Activated T-cell treated with anti-CD3 and anti-CD28 coated beads for 48 hours (primary cell): ENCODE measurements at places on chromosomes 11 and 22.

DNA sequence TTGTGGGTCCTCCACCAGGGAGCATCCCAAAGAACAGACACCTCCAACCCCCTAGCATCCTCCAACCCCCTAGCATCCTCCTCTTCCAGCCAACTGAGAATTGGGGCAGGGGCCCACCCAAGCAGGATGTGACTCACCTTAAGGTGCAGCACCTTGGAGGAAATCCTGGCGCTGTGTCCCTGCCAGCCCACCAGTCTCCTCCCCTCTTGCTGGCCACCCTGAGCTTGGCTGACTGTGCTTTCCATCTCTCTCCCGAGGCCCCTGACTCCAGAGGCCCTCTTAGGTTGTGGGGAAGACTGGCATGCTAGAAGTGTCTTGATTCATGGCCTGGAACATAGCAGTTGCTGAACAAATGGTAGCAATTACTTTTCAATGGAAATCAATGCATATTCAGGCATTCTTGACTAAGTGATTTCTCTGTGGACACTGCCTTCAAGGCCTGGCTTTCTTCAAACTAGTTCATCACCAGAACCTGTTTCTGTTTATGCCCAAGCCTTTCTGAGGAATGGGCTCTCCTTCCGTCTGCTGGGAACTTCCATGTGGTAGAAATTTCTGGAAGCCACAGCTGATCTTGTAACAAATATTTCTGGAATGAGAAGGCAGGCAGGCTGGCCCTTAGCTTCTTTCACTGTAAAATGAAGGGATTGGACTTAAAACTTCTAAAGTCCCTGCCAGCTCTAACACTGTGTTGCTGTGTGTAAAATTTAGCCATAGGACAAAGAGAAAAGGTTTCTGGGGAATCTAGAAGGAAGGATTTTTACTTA lies 60.5 kb downstream of the CEP164 start:
- DNase-seq: no peak

GRCh38 chr22:35539910-35540594 lies 579 bp upstream of the RASD2 start:
- peak; percentile 66 for DNase-seq

GRCh38 chr22:25749420-25750169 lies 7.6 kb downstream of the MYO18B start:
- DNase-seq: peak; percentile 44

DNA sequence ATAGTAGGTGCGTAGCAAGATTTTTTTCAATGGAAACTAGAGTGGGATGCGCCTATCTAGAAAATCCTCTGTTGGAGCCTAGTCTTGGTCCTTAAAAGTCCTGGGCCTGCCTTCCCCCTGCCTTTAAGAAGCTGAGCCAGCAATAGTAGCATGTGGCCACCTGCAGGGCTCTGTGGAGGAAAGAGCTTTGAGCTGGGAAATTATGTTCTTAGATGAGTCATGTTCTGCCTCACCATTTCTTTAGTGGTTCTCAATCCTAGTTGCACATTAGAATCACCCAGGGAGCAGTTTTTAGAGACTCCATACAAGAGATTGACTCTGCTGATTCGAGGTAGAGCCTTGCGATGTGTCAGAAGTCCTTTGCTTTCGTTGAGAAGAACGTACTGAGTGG lies 133.5 kb downstream of the COMMD9 start:
- DNase-seq: no peak

- DNase-seq: no peak
Observed at GRCh38 chr22:23897320-23897719, 3.1 kb downstream of the MIF start.

DNA sequence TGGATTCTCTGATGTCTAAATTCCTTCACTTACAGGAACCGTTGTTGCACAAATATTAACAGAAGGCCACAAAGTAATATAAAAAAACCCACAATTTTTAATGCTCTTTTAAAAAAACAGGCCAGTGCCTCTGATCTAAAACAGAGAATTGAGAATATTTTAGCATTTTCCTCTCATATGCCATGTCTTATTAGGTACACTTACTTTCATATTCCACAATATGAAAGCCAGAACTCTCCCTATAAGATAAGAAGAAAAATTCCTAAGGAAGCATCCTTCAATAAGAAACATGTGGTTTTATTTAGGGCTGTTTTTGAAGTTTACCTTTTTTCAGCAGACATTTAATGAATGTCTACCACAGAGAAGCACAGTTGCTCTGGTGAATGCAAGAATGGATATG lies 214.5 kb downstream of the FAT3 start:
- no peak for DNase-seq

DNA sequence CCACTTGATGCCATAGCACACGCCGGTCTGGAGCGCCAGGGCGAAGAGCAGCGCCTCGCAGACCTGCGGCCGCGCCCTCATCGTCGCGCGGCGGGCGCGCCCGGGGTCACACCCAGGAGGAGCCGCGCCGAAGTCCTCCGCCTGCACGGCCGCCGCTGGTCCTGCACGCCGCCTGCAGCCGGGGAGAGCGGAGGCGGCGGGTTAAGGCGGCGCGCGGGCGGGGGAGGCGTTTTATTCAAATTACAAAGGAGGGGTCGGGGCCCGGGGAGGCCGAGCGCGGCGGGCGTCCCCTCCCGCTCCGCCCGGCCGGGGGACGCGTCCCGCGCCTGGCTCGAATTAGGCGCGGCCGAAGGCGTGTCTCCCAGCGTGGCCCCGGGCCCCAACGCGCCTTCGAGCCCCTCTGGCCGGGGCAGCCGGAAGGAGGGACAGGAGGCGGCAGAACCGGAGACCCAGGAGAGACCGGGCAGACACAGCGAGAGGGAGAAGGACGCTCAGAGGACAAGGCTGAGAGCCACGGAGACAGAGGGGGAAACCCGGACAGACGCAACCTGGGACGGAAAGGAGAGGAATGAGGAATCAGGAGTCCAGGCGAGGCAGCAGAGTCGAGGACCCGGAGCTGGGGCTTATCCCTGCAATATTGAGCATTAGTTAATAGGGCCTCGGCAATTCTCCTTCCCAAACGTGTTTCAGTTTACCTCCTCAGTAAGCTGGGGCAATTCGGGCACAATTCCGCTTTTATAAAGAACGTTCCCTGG lies at the start of gene WNT11:
TSS of gene WNT11 (minus strand) at position 176 of the 755 bp plus-strand sequence. CDS start at position 81, 95 bp downstream.
- DNase-seq: no peak

- DNase-seq: no peak
Observed at GRCh38 chr22:33427461-33427860, 369.3 kb upstream of the SYN3 start.

DNA sequence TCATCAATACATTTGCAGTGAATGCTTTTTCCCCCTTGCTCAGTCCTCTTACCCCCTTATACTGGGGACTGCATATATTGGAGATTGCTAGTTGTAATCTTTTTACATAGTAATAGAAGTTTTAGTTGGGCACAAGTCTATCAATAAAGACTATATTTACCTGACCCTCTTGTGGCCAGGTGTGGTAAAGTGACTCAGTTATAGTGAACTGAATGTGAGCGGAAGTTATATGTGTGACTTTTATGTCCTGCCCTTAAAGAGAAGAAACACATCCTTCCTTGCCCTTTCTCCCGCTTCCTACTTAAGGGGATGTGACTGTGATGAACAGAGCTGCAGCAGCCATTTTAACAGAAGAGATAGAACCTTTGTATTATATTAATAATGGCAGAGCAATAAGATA lies 362.0 kb downstream of the METTL15 start:
- no peak for DNase-seq

- no peak for DNase-seq
Observed at GRCh38 chr11:9210922-9211320, 54.2 kb downstream of the DENND5A start.

DNA sequence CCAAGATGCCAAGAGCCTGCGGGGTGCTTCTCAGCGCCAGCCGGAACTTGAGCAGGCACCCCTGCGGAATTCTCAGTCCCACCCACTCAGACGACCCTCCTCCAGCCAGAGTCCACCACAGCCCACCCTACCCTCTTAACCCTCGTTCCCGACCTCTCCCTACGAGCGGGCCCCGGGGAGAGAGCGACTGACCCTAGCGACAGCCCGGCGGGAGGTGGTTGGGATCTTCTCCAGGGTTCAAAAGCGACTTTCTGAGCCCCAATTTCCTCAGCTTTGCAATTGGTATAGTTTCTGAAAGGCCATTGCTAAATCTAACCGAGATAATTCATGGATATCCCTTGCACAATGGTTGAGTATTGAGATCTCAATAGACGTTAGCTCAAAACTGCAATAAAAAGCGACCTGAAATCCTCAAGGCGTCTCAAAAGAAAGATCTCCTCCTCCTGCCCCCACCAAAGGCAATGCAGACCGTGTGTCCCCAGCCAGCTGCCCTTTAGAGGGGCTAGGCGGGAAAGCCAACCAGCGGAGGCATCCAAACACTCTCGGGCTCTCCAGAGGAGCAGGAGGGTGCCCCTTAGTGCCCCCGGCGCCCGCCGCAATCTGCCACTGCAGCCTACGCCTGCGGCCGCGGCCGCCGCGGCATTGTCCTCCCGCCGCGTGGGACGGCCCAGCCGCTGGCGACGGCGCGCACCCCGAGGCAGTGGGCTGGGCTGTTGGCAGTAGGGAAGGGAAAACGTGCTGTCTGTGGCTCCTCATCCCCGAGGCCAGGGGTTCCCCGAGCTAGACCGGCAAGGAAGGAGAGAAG lies 1.5 kb upstream of the SLC6A5 start:
- no peak for DNase-seq

DNA sequence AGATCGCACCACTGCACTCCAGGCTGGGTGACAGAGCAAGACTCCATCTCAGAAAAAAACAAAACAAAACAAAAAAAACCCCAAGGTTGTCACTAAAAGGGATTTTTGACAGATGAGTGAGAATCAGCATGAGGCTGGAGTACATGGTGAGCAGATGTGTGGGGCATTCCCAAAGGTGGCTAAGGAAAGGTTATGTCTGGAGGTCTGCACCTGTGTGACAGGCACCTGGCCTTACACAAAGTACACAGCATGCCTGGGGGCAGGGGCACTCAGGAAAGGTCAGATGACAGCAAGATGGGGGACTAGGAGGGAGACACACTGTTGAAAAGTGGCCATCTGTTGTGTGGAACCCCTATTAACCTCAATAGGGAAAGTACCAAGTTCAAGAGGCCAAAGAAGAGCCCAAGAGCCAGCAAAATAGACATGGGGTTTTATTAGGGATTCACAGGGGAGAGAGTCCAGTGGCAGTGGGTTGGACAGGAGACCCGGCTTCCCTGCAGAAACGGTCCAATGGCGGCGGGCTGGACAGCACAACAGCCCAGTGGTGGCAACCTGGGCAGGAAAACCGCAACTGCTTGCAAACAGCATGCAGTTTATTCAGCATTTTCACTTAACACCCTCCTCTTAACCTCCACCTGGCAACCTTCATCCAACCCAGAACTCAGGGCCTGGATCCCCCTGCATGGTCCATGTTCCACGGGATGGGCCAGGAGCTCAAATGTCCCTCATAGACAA lies 101.1 kb downstream of the MICAL2 start:
- DNase-seq: no peak

DNA sequence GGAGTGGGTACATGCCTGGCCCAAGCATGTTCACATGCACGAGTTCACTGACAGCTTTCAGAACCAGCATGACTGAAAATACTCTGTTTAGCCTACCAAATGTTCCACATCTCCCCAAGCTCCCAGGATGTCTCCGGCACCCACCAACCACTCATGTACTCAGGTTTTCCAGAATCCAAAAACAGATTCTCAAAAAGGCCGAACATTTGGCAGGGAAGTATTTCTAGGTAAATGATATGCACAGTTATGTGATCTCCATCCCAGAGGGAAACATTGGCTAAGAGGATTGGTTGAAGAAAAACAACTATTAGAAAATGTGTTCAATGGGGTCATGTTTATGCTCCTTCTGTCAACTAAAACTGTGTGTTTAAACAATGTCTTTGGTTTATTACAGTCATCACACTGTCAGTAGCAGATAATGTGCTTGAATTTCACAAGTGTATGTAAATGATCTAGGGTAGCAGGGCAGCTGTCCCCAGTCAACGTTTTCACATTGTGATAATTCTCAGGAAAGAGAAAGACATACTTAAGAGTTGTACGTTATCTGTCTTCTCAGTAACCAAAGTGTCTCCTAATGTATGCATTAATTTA lies 52.3 kb downstream of the BARX2 start:
- no peak for DNase-seq

DNA sequence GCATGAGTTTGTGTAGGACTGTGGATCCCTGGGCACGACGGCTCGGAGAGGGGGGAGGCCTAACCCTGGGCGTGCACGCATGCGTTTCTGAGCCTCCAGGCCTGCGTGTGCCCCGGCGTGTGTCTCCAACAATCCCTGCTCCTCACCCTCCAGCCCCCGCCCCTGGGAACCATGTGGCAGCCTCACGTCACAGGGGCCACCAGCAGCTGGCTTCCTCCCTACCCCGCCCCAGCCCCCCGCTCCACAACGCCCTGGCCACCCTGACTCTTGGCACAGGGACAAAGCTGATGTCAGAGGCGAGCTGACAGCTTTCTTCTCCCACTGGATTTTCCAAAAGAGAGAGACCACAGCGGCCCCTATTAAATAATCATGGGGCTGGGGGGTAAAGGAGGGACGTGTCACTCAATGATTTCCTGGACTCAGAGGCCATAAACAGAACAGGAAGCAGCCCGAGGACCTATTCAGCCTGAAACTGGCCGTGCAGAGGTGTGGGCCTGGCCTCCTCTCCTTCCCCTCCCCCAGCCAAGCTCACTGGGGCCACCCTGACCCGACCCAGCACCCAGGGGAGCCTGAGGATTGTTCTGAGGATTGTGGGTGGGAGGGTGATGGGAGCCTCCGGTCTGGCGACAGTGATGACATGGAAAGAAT lies 6.8 kb upstream of the LIF start:
- DNase-seq: no peak

DNA sequence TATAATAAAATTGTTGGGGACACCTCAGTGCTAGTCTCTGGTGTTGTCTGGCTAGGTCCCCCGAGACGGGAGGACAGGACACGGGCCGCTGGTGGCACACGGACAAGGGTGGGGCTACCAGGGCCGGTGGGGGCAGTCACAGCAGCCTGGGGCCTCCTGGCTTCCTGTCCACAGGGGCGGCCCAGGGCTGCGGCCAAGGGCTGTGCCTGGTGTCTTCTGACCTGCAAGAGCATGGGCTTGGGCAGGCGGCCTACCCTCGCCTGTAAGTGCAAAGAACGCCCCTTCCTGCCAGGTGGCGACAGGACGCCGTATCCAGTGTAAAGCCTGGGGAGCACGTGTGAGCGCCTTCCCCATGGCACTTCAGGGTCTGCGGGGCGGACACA lies 3.6 kb downstream of the LRFN4 start:
- DNase-seq: no peak

DNA sequence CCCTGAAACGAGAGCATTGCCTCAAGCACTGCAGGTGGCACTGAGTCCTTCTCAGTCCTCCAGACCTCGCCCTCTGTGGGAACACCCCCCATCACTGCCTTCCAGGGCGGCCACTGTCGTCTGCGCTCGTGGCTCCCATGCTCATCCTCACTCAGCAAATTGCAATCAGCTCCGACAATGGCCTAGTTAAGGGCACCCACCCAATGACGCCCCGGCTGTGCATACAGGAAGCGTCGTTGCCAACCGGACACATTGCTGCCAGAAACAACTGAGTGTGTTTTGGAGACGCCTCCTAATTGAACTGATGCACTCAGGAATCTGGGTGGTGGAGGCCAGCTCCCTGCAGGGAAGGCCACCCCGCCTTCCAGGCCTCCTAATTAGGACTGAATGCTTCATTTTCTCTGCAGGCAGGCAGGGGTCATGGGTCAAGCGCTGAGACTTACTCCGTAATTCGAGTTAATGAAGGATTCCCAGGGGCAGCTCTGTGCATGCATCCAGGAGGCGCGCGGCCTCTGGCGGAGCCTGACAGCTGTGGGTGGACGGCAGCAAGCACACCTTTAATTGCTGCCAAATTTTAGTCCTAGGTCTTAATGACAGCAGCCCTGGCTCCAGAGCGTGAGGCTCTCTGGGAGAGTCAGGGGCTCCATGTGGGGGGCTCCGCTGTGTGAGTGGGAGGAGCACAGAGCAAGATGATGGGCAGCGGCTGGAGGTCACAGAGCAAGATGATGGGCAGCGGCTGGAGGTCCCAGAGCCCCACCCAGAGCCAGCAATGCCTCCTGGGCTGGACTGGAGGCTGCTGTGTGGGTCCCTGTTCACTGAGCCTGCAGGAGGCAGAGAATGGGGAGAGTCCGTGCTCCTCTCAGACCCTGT lies 199.0 kb downstream of the BRD1 start:
- no peak for DNase-seq
